ENCODE measurements at places on chromosomes 6 and 20.

DNA sequence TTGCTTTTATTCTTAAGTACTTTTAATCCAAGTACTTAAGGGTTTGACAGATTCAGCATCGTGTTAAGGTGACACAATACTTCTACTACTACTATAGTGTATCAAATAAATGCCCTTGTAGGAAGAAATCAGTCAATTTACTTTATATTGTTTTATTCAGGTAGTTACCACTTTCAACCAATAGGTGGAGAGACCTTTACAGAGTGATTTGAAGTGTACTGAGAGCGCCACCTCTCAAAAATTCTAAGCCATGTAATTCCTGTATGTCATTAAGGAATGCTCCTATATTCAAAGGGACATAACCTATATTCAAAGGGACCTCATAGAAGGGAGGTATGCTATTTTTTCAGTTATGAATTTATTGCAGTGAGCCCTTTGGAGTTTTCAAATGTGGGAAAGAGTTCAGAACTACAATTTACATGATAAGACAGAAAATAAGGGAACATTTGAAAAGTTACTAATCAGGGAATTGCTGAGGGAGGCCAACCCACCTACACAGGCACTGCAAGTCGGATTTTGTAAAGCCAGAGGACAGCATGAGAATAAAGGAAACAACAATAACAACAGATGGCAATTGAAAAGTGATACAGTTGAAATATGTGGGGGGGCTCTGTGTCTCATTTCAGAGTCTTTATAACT lies 955.6 kb downstream of the TBC1D32 start:
- no peak for DNase-seq

GRCh38 chr20:38115205-38115604 lies 49.9 kb downstream of the TGM2 start:
- no peak for DNase-seq

DNA sequence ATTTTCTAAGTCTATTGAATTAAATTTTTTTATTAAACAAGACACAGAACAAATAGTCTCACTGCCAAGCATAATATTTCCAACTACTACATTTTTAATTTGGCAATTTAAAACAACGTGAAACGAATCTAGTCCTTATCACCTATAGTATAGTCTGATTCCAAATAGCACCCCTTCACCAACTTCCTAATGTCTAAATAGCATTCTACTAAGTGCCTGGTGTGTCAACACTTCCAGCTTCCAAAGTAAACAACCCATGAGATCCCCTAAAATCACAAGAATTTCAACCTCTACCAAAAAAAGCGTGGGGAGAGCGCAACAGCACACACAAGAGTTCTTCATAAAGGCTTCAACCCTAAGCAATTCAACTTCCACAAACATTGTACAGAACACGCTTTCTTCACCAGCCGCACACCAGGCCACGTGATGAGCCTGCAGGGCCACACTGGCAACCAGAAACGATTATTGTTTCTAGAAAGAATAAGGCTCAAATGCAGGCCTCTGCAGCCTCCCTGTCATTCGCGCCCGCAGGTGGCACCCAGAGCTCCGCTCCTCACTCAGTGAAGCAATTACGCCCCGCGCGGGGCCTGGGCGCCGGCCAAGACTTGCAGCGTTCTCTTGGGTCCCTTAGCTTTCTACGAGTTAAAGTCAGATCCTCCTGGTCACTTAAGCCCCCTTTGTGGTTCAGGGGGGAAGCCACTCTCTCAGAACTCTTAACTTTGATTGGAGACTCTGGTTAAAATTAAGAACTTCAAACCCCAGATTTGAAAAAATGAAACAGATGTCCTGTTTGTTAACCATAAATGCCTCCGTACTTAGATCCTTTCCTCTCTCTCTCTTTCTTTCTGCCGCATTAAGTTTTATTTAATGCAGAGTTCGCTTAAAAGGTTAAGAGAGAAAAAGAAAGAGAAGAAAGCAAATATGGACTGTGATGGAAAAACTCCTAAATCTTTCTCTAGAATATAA lies 18.3 kb downstream of the SIM1 start:
- no peak for DNase-seq

GRCh38 chr6:71420095-71420692 lies 131.6 kb downstream of the OGFRL1 start:
- no peak for DNase-seq

- DNase-seq, result no peak
Measured at GRCh38 chr6:113733381-113733780, 123.8 kb upstream of the MARCKS start.

GRCh38 chr20:25408170-25408547 lies 686 bp downstream of the GINS1 start:
- DNase-seq, result no peak

- no peak for DNase-seq
Measured at GRCh38 chr6:17280552-17281090, 540 bp upstream of the RBM24 start.

GRCh38 chr6:7649037-7649810 lies 59.2 kb downstream of the SNRNP48 start:
- DNase-seq, result no peak

DNA sequence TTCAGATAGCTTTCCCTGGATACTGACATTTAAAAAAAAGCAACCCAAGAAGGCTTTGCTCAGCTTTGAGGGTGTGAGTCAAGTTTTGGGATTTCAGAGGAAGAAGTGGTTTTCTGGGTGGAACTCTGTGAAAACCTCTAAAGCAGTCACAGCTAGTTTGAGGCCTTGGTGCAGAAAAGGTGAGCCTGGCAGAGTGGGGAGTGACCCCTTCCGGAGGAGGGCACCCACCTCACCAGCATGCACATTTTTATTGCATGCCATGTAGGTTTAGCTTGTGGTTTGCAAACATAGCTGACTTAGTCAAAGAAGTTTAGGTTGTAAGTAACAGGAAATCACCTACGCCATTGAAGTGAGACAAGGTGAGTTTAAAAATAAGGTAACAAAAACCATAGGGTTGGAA lies 146.8 kb upstream of the PMEPA1 start:
- DNase-seq, result no peak

DNA sequence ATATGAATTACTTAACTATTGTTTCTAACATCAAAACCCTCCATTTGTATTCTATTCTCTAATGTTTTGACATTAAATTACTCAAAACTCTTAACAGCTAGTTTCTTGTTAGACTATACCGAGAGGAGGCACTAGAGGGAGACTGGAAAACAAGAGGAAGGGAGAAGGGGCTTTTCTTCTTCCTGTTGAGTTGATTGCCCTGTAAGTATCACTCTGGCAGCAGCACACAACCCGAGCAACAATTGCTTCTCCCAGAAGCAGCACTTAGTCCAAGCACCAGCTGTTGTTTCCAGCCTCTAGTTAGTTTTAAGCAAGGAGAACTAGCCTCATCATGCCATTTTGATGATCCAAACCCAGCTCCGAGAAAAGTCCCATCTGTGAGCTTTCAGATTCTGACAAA lies 603.8 kb downstream of the PRKN start:
- no peak for DNase-seq

GRCh38 chr6:127570739-127571389 lies 6.1 kb upstream of the C6orf58 start:
- DNase-seq, result no peak

DNA sequence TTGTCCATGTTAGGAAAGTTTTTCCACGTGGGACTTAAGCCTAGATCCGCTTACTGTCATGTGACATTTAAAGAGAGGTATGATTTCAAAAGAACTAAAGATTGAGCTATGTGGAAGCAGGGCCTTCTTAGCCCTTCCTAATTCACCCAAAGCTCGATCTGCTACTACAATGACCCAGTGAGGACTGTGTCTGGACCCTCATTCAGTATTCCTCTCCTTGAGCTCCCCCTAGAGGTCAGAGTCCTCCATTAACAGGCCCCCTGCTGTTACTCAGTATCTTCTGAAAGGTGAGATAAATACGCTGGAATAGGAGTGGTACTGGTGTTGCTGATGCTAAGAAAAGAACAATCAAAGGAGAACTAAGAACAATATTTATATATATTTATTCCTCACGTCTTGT lies 414.0 kb downstream of the GJA1 start:
- no peak for DNase-seq

DNA sequence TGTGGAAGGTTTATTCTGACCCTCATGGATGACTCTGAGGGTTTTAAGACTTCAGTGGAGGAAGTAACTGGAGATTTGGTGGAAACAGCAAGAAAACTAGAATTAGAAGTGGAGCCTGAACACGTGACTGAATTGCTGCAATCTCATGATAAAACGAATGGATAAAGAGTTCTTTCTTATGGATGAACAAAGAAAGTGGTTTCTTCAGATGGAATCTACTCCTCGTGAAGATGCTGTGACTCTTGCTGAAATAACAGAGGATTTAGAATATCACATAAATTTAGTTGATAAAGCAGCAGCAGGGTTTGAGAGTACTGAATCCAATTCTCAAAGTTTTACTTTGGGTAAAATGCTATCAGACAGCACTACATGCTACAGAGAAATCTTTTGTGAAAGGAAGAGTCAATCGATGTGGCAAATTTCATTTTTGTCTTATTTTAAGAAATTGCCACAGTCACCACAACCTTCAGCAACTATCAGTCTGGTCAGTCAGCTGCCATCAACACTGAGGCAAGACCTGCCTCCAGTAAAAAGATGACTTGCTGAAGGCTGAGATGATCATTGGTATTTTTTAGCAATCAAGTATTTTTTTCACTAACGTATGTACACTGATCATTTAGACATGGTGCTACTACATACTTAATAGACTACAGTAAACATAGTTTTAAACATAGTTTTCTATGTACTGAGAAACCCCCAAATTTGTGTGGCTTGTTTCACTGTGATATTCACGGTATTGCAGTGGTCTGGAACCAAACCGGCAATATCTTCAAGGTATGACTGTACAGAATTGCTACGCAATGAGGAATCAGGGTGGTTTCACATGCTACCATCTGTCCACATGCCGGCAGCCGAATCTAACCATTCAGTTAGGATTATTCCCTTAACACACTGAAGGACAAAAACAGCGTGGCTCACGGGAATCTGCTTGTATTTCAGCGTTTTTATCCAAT lies 149.0 kb downstream of the MYB start:
- no peak for DNase-seq

- DNase-seq, result no peak
Measured at GRCh38 chr6:121858310-121858709, 422.9 kb downstream of the GJA1 start.

DNA sequence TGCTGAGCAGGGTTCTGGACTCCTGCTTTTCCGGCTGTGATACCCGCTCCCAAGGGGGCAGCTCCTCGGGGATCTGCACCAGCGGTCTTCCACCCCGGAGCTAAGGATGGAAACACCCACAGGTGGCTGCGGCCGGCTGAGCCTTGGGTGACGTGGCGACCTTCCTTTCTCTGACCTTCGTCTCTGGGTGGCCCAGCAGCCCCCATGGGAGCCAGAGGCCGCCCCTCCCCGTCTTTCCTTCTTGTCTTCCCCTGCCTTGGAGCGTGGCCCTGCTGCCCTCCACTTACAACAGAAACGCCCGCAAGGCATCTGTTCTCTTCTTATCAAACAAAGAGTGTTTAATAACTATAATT lies 405.7 kb downstream of the TAF4 start:
- DNase-seq, result no peak

DNA sequence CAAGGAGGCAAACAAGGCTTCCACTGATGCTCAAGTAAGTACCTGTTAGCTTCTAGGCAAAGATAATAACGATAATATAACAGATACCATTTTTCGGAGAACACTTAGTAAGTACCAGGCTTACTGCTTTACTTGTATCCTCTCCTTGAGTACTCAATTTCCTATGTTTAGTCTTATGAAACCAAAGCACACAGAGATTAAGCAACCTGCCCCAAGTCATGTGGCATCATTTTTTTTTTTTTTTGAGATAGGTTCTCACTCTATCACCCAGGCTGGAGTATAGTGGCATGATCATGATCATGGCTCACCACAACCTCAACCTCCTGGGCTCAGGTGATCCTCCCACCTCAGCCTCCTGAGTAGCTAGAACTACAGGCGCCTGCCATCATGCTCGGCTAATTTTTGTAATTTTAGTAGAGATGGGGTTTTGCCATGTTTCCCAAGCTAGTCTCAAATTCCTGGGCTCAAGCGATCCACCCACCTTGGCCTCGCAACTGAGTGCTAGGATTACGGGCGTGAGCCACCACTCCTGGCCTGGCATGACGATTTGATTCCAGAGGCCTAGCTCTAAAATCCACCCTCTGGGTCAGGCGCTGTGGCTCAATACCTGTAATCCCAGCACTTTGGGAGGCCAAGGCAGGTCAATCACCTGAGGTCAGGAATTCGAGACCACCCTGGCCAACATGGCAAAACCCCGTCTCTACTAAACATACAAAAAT lies 14.0 kb downstream of the SPAG4 start:
- no peak for DNase-seq

GRCh38 chr20:46931699-46932098 lies 37.1 kb downstream of the EYA2 start:
- no peak for DNase-seq

DNA sequence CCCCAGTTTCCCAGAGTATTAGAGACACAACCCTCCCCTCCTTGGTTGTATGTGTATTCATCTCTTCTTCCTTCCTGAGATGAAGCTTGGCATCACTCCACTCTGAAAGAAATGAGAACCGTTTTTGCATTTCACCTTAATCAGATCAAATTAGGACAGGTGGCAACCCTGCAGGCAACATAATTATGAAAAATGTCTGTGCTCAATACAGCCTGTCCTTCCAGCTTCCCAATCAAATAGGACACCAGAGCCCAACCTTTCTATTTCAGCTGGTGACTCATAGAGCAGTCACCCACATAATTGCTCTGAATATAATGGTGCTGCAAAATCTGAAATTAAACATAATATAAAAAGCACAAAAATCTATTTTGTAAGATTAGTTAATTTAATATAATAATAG lies 310.2 kb upstream of the AGPAT4 start:
- no peak for DNase-seq

GRCh38 chr20:11008444-11009033 lies 334.7 kb upstream of the JAG1 start:
- no peak for DNase-seq

DNA sequence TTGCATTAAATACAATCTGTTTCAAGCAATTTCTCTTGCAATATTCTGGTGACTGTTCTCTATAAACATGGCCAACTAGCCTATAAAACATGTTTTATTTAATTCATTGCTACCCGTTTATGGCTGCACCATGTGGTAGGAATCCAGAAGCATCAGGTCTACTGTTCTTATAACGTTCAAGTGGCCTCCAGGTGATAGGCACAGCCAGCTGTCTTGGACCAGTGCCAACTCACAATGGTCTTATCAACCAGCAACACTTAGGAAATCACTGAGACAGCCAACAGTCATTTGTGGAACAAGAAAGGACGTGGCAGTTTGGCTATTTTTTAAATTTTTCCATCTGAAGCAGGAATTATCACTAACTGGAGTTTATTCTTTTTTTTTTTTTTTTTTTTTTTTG lies 193.6 kb downstream of the NKAIN2 start:
- no peak for DNase-seq

DNA sequence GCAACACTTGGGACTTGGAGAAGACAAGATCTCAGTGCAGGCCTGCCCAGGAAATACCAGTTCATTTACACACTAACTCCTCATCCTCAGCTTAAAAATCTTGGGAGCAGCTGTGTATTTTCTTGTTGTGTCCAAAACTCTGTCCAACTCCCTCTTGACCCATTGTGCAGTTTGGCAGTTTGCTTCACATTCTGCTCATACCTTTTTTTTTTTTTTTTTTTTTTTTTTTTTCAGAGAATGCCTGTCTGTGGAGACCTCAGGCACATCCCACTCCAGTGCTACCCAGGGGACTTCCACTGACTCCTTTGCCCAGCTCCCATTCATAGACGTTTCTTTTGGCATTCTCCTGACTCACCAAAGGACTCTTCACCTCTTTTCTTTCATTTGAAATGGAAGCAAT lies 265.8 kb upstream of the TCF21 start:
- no peak for DNase-seq
